ENCODE measurements at places on chromosomes 2 and 18.

DNA sequence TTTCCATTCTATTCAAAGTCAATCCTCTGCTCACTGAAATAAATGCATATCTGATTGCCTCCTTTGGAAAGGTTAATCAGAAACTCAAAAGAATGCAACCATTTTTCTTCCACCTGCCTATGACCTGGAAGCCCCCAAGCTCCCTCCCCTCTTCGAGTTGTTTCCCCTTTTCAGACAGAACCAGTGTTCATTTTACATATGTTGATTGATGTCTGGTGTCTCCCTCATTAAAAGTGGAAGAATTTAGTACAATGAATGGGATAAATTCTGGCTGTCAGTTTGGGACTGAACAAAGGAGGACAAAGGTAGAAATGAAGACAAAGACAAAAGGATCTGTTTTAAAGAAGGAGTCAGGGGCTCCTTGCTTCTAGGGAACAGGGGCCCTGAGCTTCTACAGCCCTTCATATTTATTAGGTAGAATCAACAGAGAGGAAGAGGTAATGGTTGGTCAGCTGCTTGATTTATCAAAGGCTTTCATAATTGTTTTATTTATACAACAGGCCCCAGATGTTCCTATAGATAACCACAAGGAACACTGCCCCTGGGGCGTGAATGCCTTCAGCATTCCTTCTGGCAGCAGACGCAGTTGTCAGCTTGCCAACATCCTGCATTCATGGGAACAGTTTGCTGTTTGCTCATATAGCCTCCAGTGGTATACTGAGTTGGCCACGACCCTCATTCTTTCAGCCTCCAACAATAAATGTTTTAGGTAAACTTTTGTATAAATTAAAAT is 949.8 kb upstream of the LRATD1 start:
- DNase-seq: no peak

DNA sequence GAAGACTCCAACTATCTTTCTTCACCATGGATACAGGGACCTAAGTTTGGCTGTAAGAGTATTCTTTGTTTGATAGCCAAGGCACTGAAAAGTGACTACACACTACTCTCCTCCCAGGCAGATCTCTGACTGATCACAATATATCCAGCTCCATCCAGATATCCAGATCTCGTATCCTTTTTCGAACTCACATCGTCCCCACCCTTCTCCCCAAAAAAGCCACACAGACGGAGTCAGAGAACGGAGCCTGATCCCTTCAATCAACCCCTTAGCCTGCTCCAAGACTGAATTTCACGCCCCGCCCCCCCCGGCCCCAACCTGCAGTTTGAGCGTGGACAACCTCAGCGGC is 533 bp downstream of the DHX57 start:
- DNase-seq: no peak

- DNase-seq: no peak
Measured at GRCh38 chr18:55906536-55906935, 318.5 kb upstream of the TCF4 start.

DNA sequence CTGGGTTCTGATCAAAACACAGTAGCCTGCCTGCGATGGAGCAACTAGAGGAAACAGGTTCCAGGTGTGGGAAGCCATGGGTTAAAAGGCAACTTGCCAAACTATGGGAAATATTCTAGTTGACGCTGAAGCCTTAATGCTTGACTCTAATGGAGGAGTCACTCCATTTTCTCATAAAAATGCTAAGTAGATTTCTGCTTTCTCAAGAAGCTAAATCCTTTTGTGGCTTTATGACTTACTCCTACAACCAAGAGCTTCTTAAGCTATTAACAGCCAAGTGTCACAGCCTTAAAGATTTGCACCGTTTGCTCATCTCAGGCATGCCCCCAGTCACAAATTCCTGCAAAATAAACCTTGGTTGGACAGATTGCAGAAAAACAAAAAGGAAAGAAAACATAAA is 25.2 kb downstream of the ANKRD44 start:
- no peak for DNase-seq

DNA sequence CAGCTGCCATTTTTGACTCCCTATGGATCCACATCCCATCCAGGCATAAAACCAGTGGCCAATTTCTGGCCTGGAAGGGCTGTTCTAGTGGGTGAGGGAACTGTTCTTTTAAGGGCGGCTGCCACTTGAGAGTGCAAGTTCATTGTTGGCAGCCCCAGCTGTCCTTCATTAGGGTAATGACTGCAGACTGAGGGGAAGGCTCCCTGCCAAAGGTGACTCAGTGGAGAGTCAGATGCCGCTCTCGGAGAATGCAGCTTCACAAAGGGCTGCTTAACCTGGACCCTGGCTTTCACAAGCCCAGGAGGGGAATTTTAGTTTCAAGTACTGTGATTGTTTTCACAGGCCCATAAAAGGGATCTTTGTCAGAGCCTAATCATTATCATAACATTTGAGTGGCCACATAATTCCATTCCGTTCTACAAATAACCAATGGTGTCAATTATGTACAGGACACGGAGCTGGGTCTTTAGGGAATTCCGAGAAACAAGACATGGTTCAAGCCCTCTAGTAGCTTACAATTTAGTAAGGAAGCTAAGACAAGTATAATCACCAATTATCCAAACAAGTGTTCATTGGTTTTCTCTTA is 235.7 kb downstream of the CDCA7 start:
- no peak for DNase-seq

DNA sequence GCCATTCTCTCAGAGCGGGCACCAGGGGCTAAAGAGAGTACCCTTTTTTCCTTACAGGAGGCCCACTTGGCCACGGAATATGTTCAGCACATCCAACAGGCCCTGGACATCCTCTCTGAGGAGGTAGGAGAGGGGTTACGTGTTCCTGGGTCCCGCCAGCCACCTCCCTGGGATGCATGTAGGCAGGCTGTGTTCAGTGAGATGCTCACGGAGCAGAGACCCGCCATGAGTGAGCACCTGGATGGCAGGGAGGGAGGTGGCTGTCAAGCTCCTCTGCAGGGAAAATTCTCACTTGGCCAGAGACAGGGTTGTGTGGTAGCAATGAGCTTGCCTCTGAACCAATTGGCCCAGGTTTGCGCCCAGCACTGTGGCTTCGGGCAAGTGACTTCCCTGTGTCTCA is 123.1 kb upstream of the PPP1CB start:
- no peak for DNase-seq

DNA sequence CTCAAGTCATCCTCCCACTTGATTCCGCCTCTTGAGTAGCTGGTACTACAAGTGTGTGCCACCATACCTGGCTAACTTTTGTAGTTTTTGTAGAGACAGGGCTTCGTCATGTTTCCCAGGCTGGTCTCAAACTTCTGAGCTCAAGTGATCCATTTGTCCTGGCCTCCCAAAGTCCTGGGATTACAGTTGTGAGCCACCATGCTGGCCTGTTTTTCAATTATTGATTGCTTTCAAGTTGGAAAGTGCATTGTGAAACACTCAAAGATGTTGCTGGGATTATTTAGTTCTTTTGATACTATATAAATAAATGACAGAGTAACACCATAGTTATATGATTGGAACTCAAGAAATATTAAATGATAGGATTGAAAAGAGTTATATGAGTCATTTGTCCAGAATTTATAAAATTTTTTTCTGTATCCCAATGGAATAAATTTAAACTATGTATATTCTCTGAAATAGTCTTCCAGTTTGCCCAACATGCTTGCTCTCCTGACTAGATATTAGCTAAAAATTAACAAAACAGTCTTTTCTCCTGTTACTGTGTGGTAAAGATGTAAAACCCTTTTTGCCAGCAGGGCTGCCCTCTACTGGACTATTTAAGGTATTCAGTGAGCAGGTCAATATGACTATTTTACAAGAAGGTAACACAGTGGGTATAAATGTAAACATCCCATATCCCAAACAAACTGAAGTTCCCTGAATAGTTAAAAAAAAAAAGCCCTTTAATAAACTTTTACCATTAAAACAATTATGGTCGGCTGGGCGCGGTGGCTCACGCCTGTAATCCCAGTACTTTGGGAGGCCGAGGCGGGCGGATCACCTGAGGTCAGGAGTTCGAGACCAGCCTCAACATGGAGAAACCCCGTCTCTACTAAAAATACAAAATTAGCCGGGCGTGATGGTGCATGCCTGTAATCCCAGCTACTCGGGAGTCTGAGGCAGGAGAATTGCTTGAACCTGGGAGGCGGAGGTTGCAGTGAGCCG is 42.7 kb downstream of the ACSL3 start:
- peak; percentile 56 for DNase-seq

- DNase-seq: no peak
Measured at GRCh38 chr2:16194096-16194390, 253.7 kb downstream of the MYCN start.

DNA sequence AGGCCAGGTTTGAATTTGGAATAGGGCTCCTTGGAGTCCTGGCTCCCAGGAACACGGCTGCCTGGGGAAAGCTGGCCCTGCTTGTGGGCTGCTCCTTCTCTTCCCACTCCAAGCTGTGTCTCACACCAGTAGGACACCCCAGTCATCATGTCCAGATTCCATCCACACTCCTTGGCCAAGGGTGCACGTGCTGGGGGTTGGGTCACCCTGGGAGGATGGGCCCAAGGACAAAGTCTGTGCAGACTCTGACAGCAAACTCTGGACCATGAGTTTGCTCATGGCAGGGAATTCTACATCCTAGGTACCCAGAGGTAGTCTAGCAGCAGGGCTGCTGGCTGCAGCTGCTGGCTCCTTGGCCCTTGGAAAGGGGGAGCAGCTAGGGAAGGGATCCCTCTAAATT is 102.4 kb upstream of the EPAS1 start:
- DNase-seq: no peak

- peak; percentile 56 for DNase-seq
Measured at GRCh38 chr2:138827426-138828054, 47.4 kb upstream of the NXPH2 start.

GRCh38 chr18:313931-314330 is 46.1 kb upstream of the THOC1 start:
- DNase-seq: no peak

GRCh38 chr2:162381851-162382250 is 37.9 kb downstream of the GCA start:
- no peak for DNase-seq

DNA sequence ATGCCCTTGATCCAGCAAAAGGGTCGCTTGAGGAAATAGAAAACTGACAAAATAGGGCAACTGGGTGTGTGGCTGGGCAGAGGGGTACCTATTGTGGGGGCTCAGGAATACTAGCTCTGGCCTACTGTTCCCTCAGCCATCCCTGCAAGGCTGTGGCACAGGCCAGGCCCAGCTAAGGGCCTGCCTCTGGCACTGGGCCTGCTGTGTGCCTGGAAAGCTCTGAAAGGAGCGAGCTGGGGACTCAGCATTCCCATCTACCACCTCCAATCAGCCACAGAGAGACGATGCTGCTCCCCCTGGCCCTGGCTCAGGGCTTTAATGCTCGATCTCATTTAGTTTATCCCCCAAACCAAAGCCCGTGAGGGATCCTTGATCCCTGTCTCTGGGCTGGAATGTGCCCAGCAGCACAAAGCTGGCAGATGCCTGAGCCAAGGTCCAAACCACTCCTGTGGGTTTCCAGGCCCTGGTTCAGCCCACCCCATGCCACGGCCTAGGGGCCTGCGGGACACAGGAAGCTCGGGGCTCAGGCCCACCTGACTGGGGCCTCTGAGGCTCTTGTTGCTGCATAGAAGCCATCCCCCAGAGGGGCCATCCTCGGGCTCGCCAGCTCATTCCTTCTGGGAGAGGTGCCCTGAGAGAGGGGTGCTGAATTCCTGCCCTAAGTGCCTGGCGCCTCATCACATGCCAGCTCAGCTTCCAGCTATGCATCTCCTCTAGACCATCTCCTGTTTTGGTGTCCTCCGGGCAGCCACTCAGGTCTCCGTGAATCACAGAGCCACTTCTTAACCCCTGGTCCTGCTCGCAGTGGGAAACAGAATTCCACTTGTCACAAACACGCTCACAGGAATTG is 43.0 kb upstream of the KCNF1 start:
- DNase-seq: no peak

DNA sequence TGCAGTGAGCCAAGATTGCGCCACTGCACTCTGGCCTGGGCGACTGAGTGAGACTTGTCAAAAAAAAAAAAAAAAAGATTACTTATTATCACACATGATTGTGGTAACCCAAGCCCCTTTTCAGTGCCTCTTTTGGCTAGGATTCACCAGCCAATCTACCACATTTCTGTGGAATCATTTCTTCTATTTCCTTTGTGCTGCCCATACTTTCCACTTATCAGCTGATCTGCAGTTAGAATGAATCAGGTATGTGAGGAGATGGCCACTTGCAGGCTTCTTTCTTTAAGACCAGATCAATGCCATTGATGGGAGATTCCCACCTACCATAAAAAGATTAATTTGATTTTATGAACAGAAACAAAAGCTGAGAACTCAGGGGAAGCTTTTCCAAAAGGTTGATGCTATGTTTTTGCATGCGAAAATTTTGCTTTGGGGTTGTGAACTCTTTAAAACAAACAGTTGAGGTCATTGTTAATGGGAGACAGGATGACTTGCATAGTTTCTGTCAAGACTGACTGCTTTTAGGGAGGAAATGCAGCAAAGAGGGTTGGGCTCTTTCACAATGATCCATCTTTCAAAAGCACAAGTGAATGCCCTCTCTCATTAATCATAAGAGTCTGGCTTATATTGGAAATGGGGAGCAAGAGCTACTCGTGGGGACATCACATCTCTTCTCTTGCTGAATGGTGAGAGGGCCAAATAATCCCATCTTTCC is 66.9 kb upstream of the CYP26B1 start:
- no peak for DNase-seq

- DNase-seq: no peak
Measured at GRCh38 chr18:8081872-8082553, 514.9 kb downstream of the PTPRM start.

Measured in CD4-positive, alpha-beta T cell treated with Interleukin-21 for 1 hour (primary cell).